ENCODE measurements at places on chromosomes 2 and 18.
A peak's percentile ranks its signal among the peaks of the same experiment; 100 is the strongest.

GRCh38 chr2:33034784-33035183 is 88.0 kb downstream of the LTBP1 start:
- no peak for DNase-seq

DNA sequence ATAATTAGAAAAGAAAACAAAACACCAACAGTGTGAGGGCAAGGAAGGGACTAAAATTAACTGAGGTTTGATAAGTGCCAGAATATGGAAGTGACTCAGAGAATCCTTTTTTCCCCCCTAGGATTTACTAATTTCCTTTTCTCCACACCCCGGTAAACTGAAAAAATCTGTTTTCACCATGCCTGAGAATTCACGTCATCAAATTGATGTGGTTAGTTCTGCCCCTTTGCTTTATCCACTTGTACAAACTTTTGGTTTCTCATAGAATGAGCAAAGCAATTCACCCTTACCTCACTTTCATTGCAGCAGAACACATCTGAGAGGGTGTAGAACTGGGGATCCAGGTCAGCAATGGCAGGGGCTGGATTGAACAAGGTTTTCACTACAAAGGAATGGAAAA is 57.8 kb downstream of the RBKS start:
- DNase-seq, result no peak

- no peak for DNase-seq
These were observed 292.9 kb upstream of the CCDC68 start for GRCh38 chr18:55252053-55252675.

DNA sequence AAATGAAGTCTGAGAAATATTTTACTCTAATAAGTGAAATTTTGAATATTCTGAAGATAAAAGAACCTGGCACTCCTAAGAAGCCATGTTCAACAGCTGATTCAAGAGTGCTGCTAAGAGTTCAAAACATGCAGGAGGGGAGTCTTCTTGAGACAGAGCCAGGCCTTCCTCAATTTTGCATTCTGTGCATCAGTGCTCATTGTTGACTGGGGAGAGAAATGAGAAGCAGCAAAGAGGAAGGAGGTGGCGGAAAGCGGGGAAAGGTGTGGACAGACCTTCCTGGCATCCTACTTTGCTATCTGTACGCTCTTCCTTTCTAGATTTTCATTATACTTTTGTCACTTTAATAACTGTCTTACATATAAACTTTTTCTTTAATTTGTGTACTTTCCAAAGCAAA is 29.7 kb upstream of the TXNDC2 start:
- DNase-seq, result no peak

- DNase-seq, result no peak
These were observed 106.8 kb downstream of the BCL11A start for GRCh38 chr2:60446413-60447267.

DNA sequence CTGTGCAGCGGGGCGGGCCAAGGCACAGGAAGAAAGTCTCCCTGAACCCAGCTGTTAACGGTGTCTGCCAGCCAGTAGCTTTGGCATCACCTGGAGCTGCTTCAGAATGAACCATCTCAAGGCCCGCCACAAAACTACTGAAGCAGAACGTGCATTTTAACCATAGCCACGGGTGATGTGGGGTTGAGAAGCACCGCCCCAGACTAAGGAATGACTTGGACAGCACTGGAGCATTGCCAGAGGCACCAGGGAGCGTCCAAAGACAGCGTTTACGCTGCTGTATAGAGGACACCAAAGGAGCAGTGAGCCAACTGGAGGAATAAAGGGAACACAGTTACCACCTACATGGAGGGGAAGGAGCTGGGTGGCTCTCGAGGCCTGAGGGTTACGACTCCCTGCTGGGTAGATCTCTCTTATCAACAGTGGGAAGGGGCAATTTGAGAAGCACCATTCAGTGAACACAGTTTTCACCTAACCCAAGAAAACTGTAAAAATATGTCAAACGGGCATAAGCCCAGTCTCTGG is 28.4 kb upstream of the LONRF2 start:
- no peak for DNase-seq

DNA sequence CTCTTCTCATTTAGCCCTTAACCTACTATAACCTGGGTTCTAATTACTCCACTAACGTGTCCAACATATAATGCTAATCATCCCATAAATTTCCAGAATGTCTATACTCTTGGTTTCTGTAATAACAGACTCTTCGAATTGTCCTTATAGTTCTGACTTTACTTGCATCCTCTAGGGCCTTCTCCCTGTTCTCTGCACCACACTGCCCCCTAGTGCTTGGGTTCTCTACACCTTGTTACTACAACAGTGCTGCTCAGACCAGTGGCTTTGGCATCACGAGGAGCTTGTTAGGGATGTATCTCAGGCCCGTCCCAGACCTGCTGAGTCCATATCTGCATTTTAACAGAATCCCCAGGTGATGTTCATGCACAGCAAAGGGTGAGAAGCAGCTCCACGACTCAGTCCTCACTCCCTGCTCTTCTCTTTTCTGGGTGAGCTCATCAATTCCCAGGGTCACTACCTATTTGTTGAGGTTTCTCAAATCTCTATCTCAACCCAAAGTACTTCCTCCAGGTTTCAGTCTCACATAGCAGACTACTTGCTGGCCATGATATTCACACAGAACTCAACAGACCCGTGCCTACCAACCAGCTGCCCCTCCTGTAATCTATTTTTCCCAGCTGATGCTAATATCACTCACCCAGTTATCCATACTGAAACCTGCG is 14.5 kb upstream of the DDX1 start:
- peak; percentile 86 for DNase-seq

Measured in stimulated activated CD4-positive, alpha-beta T cell treated with anti-CD3 and anti-CD28 coated beads, Interleukin-12 subunit alpha, Interleukin-12 subunit beta, amount 100 ng/mL, for 48 hours (primary cell).